Fibroblast of mammary gland (primary cell): ENCODE measurements at places on chromosomes 7 and 10.

GRCh38 chr7:142372727-142373126, 114.9 kb upstream of the PRSS58 start:
- no peak for DNase-seq

DNA sequence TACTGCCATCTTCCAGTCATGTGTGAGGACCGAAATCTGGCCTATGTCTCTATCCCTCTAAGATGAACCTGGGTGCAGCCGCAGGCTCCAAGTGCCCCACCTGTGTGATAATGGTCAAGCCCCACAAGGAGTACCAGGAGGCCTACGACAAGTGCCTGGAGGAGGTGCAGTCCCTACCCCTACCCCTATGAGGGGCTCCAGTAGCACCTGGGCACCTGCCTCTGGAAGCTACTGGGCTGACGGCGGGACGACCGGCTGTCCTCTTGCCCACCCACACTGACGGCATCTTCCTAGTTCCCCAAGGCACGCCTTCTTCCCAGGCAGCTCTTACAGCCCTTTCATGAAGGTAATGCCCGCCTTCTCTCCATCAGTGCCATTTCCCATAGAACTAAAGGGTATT, 47.4 kb downstream of the HOXA1 start:
- no peak for DNase-seq

GRCh38 chr10:5500910-5501309, 1.5 kb upstream of the CALML5 start:
- DNase-seq: no peak

DNA sequence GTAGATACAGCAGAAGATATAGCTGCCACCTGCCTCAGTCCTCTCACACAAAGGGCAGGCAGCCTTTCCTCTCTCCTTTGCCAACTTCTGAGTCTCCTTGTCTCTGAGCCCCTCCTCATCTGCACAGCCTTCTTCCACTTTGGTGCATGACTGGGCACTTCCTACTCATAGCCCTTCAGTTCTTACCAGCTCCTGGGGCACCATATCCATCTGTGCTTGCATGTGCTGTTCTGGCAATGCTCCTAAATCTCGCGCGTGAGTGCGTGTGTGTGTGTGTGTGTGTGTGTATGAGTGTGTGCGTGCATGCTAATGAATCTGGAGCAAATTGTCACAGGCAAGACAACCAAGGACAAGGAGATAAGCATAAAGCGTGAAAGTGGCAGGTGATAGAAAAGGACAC, 1271.6 kb upstream of the SORCS1 start:
- DNase-seq: no peak

DNA sequence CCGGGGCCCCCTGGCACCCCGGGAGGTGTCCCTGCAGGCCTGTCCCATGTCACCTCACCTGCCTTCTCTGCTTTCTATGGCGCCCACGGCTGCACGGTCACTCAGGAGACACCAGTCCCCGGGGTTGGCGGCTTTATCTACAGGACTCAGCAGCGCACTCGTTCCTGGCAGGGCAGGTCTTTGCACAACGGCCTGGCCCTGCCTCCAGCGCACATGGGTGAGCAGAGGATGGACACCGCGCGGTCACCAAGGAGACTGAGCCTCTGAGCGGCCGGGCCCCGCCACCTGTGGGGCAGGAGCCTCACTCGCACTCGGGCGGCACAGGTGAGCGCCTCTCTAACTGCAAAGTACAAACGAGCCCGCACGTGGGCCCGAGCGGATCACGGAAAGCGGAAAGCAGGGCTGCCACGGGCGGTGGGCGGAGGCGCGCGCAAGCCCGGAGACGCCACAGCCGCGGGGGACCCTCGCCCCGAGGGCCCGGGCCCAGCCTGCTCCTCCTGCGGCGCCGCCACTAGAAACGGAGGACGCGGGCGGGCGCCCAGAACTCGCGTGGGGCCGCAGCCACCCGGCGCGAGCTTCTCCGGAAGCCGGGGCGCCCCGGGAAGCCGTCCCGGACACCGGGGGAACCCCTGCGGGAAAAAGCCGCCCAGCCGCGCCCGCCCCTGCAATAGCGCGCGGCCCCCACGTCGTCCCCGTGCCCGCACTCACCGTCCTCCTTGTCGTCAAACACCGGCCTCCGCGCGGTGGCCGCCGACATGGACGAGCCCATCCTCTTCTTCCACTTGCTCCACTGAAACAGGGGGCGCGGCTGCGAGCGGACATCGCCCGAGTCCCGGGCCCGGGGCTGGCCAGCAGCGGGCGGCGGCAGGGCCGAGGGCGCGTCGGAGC, 642 bp downstream of the STK32C start:
- DNase-seq: no peak

DNA sequence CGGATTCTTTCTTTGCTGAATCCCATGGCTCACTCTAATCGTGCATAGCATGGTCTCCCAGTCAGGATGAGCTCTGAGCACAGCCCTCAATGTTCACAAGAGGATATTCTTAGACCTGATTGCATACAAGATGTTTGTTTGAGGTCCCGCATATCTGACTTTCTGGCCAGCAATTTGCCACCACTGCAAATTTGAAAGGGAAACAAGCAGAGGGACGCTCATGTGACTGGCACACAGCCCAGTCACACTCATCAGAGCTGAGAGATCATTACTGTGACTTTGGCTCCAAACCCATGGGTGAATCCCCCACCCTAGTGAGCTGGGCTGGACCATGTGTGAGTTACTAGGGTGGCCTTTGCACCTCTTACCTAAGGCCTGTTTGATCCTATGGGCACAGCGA, 9.9 kb downstream of the TAS2R41 start:
- peak; percentile 73 for DNase-seq

- no peak for DNase-seq
Measured at GRCh38 chr7:142974626-142975025, 12.5 kb upstream of the KEL start.

DNA sequence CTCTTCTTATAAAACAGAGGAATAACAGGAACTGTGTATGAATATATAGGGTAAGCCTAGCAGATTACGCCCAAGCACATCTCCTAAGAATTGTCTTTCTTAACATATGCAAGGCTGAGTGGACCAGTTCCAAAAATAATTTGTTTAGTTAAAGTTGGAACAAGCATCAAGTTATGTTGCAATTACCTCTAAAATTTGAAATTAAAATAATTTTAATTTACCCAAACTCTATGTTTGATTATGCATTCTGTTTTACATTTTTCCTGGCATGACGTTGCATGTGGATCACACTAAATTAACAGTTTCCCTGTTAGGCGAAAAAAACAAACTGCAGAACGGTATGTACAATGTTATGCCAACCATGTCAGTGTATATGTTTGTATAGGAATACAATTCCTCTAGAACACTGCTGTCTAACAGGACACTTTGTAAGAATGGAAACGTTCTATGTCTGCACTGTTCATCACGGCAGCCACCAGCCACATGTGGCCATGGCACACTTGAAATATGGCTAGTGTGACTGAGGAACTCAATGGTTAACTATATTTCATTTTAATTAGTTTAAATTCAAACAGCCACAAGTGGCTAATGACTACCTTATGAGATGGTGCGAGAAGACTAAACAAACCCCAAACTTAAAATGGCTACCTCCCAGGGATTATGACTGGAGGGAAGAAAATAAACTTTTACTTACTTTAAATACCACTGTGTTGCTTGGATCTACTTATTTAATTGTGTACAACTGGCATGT, 281.1 kb upstream of the KLF14 start:
- no peak for DNase-seq

- peak; percentile 64 for DNase-seq
Measured at GRCh38 chr7:100119970-100120732, 717 bp downstream of the CNPY4 start.

DNA sequence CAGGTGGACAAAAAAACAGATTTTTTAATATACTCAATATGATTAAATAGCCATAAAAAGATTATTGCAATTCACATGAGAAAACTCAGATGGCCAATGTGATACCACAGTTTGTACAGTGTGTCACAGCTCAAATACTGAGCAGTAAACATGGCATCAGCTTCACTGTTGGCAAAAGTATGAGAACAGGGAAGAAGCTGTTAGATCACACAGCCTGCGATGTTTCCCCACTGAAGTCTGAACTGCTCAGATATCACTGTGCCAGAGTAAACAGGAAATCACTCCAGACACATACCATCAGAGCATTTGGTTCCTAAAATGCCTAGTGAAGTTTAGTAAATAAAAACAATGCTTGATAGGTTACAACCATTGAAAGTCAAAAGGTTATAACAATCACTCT, 347.8 kb downstream of the ETV1 start:
- peak; percentile 72 for DNase-seq

DNA sequence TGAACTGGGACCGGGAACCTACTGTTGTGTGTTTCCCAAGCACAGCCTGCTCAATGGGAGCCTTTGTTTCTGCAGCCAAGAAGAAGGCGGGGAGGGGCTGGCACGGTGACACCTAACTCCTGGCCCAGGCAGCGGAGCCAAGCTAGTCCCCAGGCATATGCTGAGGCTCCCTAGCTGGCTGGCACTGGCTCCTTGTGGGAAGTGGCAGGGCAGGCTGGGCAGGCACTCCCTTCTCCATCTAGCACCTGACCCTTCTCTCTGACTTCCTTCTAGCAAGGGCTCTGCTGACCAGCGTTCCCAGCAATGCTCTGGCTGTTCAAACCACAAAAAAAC, 325.0 kb downstream of the PLXNA4 start:
- DNase-seq: no peak

DNA sequence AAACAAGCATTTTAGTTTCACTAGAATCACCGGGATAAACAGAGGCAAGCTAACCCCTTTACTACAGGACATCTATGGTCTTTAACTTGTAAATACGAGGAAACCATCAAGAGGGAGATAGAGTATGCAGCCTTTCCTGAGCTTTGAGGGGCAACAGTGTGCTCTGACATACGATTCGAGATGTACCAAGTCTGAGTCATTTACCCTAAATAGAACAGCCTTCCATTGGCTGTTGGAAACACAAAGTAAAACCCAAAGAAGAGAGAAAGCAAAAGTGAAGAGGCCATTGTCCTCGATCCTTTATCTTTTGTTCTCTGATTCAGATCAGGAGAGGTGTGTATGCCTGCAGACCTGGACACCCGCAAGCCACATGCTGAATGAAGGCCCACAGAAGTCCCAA, 289.5 kb downstream of the KCNMA1 start:
- peak; percentile 23 for DNase-seq

DNA sequence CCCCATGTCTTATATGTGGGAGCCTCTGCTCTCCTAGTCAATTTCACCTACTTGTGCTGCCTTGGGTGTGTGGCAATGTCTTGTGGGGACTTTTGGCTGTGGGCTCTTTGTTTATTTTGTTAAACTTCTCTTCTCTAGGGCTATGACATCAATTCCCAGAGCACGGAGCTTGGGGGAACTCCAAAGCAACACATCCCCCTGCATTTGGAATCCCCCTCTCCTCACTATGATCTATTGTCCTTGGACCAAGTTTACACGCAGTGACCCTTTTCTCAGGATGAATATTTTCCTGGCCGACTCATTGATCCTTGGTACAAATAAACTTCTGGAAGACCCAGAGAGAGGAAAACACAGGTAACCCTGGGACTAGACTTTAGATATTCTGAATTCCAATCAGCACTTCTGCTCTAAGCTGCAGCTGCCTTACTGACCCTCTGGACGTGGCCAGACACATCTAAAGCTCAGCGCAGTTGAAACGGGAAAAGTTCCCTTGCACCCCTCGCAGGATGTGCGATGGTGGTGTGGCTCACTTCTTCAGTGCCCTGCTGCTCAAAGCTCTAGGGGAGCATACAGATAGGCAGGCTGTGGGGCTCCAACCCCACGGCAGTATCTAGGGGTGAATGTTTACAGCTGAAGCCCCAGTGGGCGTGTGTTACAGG, 110.8 kb downstream of the TMEM178B start:
- no peak for DNase-seq

- DNase-seq: no peak
Measured at GRCh38 chr10:28263136-28263857, 39.6 kb downstream of the MPP7 start.

GRCh38 chr7:83562289-83562688, 86.7 kb downstream of the SEMA3E start:
- DNase-seq: no peak

DNA sequence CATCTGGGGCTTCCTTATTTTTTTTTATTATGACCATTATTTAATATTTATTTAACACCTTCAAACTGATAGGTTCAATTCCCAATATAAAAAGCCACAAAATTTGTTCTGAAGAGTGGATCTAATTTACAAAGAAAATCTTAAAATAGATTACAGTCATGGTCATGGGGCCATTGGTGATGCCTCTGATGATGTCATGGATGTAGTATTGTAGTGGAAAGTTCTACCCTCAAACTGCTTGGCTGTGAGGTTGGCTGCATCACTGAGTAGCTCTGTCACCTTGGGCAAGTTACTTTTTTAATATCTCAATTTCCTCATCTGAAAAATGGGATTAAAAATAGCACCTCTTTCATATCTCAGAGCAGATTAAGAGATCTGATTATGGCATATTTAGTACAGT, 128.5 kb downstream of the DKK1 start:
- DNase-seq: peak; percentile 80

- peak; percentile 72 for DNase-seq
Measured at GRCh38 chr10:91389636-91390512, 20.3 kb upstream of the HECTD2 start.

- DNase-seq: peak; percentile 14
Measured at GRCh38 chr7:5351507-5352265, 68.9 kb downstream of the SLC29A4 start.

- peak; percentile 73 for DNase-seq
Measured at GRCh38 chr7:45897042-45897690, 8.9 kb downstream of the IGFBP1 start.

DNA sequence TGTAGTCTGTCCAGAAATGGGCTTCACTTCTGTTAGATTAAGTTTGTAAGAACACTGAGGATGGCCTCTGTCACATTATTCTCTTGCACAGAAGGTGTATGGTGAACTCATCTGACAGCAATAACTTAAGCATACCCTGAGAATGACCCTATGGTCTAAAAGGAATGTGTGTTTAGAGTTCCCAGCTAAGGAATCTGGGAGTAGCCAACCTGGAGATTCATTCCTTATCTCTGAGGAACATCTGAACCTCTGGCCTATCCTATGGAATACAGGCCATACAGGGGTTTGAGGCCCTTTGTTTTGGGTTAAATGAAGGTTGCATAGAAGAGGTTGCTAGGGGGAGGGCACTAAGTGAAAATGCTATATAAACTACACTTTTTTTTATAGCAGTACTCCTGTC, 41.4 kb downstream of the LAMB4 start:
- DNase-seq: no peak

- no peak for DNase-seq
Measured at GRCh38 chr7:22480523-22481075, 19.4 kb downstream of the STEAP1B start.

GRCh38 chr7:89123871-89124270, 328.3 kb upstream of the TEX47 start:
- DNase-seq: no peak

DNA sequence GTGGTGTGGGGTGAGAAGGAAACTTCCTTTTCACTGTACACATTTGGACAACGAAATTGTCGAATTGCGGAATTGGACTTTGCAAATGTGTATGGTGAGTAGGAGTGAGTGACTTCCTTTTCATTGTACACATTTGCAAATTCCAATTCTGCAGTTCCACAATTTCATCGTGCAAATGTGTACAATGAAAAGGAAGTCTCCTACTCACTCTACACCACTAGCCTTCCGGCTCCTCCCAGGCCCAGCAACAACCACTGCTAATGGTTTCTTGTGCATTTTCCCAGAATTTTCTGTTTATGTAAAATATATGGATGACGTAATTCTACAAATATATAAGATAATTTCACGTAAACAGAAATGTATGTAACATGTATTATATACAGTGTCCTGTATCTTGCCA, 118.5 kb downstream of the ARL4A start:
- no peak for DNase-seq
